ENCODE measurements at places on chromosomes 12 and 14.

- DNase-seq, result no peak
Measured at GRCh38 chr14:74297986-74298385, 4.7 kb downstream of the ABCD4 start.

DNA sequence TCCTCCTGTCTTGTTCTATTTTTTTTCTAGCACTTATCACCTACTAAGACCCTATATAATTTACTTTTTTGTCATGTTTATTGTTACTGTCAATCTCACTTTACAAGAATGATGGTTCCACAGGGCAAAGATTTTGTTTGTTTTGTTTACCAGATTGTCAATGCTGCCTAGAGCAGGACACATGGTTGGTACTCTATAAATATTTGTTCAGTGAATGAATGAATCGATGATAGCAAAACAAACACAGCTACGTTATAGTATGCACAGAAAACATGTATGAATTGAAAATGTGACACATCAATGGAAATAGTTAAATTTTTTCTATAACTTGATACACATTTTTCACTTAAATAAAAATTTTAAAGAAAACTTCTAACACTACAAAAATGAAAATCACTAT, 67.1 kb upstream of the KRR1 start:
- no peak for DNase-seq

- no peak for DNase-seq
Measured at GRCh38 chr12:23947395-23947794, 2.1 kb downstream of the SOX5 start.

- no peak for DNase-seq
Measured at GRCh38 chr14:72822946-72823611, 70.8 kb downstream of the DPF3 start.

DNA sequence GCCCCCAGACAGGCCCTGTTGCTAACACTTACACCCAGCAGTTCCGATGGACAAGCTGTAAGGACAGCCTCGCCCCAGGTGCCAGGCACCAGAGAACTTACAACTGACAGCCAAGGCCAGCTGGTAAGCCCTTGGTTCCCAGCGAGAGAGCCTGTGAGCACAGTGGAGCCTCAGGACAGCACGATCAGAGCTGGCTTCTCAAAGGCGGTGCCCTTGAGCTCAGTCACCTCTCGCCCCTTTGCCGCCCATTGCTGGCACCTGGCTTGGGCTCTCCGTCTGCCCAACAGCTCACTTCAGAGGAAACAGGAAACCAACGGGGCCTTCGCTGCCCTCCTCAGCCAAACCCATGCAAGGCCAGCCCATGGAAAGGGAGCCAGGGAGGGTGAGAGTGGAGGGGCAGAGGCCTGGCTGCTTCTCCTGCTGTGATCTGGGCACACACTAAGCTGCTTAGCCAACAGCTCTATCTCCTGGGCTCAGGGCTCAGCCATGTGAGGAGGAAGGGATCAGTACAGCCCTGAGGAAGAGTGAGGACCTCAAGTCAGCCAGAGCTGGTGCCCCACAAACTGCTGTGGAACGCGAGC, 98.5 kb downstream of the SINHCAF start:
- no peak for DNase-seq

- peak; percentile 73 for DNase-seq
Measured at GRCh38 chr12:124992874-124993625, 395 bp upstream of the BRI3BP start.
